Kidney capillary endothelial cell (primary cell): ENCODE measurements at places on chromosomes 11 and 22.

DNA sequence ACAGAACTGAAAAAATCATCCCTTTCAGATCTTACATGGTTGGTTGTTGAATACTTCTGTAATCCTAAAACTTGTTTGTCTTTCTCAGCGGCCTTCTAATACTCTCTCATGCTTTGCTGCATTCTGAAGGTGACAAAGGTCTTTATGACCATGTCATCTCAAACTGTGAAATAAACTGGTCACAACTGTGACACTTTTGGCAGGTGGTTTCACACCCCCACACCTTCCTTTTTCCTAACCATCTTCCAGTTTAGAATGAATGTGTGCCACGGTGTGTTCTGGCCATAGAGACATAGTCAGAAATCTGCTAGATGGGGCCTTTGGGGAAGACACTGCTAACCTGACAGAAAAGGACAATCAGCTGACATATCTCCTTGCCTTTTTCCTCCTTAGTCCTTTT lies 14.7 kb upstream of the RFPL3 start:
- DNase-seq = no peak

- no peak for DNase-seq
Observed at GRCh38 chr11:120424185-120424969, 87.2 kb upstream of the GRIK4 start.

DNA sequence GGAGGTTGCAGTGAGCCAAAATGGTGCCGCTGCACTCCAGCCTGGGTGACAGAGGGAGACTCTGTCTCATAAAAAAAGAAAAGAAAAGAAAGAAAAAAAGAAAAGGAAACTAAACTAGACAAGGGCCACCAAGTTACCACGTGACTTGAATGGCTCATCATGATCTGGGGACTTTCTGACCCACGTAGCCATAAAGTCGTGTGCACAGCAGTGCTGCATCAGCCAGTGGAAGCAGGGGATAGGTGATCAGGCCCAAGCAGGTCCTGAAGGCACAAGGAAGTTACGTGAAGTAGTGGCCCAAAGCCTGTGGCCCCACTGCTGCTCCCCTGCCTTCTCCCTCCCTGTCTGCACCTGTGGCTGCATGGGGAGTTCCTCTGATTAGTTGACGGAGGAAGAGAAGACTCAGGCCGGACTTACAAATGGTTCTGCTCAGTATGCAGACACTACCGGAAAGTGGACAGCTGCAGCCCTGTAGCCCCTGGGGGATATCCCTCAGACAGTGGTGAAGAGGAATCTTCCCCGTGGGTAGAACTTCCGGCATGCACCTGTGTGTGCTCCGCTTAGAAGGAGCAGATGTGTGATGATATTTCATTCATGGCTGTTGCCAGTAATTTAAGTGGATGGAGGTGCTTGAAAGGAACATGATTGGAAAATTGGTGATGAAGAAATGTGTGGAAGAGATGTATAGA lies 18.2 kb upstream of the CD81 start:
- no peak for DNase-seq

- no peak for DNase-seq
Observed at GRCh38 chr11:110243791-110244190, 52.6 kb downstream of the RDX start.

DNA sequence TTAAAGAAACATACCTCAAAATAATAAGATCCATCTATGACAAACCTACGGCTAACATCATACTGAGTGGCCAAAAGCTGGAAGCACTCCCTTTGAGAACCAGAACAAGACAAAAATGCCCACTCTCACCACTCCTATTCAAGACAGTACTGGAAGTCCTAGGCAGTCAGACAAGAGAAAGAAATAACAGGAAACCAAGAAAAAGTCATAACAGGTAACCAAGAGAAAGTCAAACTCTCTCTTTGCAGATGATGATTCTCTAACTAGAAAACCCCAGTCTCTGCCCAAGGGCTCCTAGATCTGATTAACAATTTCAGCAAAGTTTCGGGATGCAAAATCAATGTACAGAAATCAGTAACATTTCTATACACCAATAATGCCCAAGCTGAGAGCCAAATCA lies 35.6 kb downstream of the TMEM123 start:
- no peak for DNase-seq

DNA sequence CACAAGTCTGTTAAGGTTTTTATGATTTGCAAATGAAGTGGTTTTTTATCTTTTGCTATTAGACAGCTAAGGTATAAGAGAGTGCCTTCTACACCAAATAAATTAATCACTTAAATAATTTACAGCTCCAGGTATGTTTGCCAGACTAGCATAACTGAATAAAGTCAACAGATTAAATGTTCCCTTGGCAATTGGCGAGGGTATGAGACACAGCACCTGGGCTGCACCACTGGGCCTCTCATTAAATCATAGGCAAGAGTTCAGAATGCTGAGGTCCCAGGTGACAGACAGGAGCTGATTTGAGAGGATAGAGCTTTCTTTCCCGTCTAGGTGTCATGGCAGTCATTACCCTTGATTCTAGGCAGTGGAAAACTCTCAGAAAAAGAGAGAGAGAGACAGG lies 62.6 kb upstream of the WT1 start:
- DNase-seq = no peak

DNA sequence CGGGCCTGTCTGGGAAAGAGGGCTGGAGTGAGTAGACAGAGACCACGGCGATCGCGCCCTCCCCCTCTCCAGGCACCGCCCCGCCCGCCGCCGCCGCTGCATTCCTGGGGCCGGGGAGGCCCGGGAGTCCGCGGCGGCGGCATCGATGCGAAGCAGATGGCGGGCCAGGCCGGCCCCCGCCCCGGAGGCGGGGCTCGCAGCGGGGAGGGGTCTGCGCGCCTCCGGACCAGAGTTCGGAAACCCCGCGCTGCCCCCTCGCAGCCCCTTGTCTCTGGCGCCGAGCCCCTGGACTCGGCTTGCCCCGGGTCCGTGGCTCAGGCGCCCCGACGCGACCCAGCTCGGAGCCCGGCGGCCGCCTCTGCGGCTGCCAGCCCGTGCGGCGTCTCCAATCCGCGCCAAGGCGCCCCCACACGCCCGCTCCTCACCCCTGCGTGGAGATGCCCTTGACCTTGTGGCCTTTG lies 1.3 kb downstream of the SCARF2 start:
- DNase-seq = no peak

GRCh38 chr22:20130731-20131596 lies 640 bp upstream of the ZDHHC8 start:
- peak; percentile 55 for DNase-seq
